ENCODE measurements at places on chromosomes 1 and 21.

- DNase-seq = no peak
Measured at GRCh38 chr1:222096883-222097282, 355.0 kb upstream of the DUSP10 start.

DNA sequence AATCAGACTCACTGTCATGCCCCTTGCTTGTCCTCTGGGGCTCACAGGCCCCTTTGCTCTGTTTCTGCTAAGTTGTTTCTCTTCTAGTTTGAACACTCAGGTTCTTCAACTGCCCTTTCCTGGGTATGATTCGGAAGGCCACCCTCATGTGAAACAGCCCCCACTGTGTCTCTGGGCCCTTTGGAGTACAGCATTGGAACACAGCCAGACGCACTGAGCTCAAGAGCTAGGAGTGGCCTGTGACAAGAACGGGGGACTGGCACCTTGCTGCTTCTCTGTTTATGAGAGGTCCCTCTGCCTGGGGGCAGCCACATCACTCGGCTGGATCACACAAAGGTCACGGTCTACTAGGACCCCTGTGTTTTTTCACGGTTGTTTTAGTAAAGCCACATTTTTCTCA is 114.4 kb upstream of the ZC3H12A start:
- DNase-seq = no peak

DNA sequence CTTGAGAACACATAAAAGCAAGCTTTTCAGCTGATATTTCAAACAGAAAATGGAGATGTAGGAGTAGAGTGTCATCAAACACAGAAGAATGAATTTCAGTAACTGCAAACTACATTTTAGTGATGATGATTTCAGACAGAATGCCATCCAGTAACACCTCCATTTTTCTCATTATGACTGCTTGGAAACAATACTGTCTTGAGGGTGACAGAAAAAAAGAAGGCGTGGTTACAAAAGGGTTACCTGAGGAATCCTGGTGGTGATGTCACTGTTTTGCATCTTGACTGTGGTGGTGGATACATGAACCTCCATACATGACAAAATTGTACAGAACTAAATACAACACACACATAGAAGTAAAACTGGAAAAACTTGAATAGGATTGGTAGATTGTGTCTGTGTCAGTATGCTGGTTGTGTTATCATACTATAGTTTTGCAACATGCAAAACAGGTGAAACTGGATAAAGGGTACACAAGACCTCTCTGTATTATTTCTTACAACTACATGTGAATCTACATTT is 375.9 kb downstream of the PTBP2 start:
- no peak for DNase-seq

DNA sequence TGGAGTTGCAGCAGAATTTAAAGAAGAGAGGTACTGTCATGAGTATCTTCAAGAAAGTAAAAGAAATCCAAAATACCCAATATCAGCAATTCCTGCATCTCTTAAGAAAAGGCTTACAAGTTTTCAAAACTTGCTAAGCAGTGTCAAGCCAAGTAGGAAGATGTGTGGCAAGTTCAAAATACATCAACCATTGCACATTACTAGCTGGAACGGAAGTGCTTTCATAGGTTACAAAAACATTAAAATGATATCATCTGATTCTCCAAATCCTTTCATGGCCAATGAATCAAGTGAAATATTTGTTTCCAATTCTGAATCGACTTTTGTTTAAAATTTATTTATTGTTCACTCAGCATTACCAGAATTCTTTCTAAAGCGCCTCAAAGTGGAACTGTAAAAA is 5.7 kb upstream of the ABCA4 start:
- no peak for DNase-seq

DNA sequence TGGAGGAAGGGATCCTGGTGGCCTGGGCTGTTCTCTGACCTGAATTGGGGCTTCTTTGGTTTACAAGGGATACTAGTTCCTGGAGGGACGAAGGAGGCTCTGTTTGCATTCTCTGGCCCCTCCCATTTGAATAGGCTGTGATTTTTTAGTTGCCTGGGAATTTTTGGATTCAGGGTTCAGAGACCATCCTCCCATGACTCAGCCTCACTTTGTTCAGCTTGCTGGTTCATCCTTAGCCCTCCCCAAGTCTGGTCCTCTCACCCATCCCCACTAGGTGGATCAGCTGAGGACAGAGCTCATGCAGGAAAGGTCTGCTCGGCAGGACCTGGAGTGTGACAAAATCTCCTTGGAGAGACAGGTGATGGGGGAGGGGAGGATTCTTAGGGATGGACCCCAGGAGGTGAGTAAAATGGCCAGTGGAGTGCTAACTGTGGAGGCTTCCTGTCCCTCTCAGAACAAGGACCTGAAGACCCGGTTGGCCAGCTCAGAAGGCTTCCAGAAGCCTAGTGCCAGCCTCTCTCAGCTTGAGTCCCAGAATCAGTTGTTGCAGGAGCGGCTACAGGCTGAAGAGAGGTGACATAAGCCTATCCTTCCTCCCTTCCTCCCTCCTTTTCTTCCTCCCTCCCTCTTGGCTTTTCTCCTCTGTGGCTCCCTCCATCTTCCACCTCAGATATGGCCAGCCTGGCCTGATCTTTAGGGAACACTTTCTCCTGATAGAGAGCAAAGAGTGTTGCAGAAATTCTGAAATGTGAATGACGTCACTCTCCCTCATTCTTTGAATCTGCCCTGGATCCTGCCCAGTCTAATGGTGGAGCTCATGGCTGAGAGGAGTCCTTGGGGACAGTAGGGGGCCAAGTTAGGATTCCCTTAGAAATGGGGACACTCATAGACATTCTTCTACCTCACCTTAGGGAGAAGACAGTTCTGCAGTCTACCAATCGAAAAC is 4.5 kb upstream of the TUFT1 start:
- no peak for DNase-seq

GRCh38 chr1:221429264-221429663 is 312.6 kb downstream of the DUSP10 start:
- peak; percentile 20 for DNase-seq

- no peak for DNase-seq
Measured at GRCh38 chr1:19096036-19096833, 113.8 kb downstream of the UBR4 start.

DNA sequence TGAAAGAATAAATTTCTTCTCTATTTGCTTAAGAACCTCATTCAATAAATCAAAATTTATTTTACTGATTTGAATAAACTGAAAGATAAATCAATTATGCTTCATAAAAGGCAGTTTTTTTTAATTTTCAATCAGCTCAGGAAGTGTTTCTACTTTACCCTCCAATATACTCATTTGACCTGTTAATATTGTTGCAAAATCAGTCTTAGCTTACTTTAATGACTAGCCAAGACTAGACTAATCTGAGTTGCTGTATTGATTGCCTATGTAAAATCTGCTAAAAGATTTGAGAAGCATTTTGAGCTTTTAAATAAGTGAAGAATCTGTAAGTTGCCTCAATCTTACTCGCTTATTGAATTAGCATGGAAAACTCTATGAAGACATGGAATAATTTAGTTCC is 179.1 kb upstream of the LYPLAL1 start:
- no peak for DNase-seq

- DNase-seq = no peak
Measured at GRCh38 chr1:151346082-151346768, 827 bp downstream of the RFX5 start.

GRCh38 chr1:153493343-153493960 is 33.0 kb upstream of the S100A7 start:
- DNase-seq = no peak

GRCh38 chr1:112369392-112370285 is 26.4 kb upstream of the CTTNBP2NL start:
- peak; percentile 67 for DNase-seq

DNA sequence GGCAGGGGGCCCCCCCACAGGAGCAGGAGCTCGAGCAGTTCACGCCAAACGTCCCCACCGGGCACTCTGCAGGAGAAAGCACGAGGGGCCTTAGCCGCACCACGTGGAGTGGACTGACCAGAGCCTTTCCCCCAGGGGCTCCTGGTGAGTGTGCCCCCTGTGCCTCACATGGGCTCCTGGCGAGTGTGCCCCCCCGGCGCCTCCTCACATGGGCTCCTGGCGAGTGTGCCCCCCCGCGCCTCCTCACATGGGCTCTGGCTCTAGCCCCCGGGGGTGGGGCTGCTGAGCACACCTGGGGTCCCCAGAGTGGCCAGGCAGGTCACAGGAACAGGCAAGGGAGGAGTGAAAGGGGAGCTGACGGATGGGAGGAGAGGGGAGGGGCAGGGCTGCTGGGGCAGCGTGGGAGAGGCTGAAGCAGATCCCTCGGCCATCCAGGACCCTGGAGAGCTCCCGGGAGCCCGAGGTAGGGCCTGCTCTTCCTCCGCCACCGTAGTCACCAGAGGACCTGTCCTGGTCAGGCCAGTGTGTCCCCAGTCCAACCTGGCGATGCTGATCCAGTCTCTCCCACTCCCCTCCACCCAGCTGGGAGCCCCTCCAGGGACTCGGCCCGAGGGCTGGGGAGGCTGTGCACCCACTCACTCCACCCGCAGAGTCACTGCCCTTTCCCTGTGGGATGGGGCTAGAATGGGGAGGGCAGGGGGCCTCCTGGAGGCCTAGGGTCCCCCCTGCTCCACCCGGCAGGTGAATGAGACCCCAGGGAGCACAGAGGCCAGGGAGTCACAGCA is 47.6 kb downstream of the ARHGEF16 start:
- no peak for DNase-seq

GRCh38 chr1:201731142-201731541 is 97.8 kb upstream of the IPO9 start:
- DNase-seq = no peak

- DNase-seq = no peak
Measured at GRCh38 chr1:111990026-111990877, 784 bp upstream of the KCND3 start.

DNA sequence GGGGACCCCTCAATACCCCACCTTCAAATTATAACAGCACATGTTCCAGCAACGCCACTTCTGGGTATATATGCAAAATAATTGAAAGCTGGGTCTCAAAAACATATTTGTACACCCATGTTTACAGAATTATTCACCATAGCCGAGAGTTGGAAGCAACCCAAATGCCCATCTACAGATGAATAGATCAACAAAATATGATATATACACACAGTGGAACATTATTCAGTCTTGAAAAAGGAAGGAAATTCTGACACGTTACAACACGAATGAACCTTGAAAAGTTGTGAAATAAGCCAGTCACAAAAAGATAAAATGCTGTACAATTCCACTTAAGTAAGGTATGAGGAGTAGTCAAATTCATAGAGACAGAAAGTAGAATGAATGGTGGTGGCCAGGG is 5.1 kb downstream of the TMCO4 start:
- no peak for DNase-seq

DNA sequence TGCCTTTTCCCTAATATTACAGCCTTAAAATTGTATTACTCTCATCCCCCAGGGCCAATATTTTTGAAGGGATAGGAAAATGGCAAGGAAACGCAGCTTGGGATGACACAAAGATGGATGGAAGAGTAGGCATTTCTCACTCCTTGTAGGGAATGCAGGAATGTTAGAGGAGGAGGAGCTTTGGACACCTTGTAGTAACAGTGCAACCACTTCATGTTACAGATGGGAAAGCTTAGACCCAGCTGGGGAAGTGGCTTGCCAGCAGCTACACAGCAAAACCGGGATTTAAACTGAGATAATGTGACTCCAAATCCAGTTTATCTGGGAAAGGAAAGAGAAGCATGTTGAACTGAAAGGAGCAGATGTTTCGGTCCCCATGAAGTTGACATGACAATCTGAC is 473.7 kb upstream of the DAB1 start:
- no peak for DNase-seq

DNA sequence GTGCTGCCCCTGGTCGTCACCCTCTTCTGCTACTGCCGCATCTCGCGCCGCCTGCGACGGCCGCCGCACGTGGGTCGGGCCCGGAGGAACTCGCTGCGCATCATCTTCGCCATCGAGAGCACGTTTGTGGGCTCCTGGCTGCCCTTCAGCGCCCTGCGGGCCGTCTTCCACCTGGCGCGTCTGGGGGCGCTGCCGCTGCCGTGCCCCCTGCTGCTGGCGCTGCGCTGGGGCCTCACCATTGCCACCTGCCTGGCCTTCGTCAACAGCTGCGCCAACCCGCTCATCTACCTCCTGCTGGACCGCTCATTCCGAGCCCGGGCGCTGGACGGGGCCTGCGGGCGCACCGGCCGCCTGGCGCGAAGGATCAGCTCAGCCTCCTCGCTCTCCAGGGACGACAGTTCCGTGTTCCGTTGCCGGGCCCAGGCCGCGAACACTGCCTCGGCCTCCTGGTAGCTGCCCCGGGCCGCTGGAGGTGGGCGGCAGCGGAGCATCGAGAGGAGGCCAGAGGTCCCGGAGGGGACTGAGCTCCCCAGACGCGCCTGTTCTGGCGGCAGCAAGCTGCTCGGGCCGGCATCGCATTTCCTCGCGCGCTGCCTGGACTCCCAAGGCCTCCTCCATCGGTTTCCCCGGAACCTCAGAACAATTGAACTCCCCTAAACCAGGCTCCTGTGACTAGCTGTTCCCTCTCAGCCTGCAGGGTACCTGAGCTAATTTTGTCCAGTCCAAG is 1.1 kb downstream of the GPR25 start:
- DNase-seq = no peak

DNA sequence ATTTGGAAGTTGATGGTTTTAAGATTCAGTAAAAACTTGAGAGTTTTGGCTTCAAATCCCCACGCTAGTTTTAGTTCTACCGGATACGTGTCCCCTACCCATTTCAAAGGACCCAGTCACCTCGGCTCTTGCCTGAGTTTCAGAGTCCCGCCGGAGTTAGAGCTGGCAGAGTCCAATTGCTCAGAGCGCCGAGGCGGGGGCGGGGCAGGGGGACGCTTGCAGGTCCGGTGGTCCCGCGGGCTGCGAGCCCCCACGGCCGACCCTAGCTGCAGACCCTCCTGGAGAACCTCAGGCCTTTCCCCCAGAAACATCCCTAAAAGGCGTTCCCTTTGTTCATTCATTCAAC is 765 bp upstream of the VPS45 start:
- DNase-seq = no peak

DNA sequence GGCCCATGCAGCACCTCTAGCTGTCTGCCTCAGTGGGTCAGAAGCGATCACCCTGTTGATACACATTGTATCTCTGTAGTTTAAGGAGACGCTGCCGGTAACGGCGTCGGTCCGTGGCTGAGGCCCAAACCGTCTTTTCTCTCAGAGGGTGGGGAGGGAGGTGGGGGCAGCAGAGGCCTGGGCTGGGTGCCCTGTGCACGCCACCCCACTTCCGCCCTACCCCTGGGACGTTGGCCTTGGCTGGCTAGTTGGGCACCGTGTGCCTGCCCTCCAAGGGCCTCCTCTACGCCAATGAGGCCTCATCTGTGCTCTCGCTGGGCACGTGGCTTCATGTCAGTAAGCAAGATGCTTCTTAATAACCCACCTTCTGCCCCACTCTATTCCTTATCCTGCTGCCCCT is 9.4 kb downstream of the ZC3H12A start:
- DNase-seq = no peak

- no peak for DNase-seq
Measured at GRCh38 chr1:1355416-1355815, 2.9 kb downstream of the MXRA8 start.

DNA sequence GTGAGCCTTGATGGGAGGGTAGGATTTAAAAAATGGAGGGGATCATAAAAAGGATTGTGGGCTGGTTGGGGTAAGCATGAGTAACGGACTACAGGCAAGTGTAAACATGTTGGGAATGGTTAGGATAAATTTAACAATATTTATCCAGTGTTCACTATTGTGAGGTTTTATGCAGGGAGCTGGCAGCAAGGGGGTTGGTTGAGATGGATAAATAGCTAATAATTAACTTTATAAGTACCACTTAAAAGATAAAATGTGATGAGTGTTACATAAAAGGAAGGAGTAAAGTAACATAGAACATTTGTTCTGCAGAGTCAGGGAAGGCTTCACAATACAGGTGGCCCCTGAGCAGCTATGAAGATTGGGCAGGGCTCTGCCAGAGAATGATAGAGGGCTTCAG is 109.0 kb downstream of the NGF start:
- DNase-seq = no peak

GRCh38 chr1:164838786-164839185 is 279.8 kb downstream of the PBX1 start:
- DNase-seq = no peak
